Activated CD8-positive, alpha-beta T cell treated with anti-CD3 and anti-CD28 coated beads for 36 hours (primary cell): ENCODE measurements at places on chromosomes 16 and 17.

GRCh38 chr17:44602390-44602789, 45.1 kb downstream of the FZD2 start:
- DNase-seq = no peak

DNA sequence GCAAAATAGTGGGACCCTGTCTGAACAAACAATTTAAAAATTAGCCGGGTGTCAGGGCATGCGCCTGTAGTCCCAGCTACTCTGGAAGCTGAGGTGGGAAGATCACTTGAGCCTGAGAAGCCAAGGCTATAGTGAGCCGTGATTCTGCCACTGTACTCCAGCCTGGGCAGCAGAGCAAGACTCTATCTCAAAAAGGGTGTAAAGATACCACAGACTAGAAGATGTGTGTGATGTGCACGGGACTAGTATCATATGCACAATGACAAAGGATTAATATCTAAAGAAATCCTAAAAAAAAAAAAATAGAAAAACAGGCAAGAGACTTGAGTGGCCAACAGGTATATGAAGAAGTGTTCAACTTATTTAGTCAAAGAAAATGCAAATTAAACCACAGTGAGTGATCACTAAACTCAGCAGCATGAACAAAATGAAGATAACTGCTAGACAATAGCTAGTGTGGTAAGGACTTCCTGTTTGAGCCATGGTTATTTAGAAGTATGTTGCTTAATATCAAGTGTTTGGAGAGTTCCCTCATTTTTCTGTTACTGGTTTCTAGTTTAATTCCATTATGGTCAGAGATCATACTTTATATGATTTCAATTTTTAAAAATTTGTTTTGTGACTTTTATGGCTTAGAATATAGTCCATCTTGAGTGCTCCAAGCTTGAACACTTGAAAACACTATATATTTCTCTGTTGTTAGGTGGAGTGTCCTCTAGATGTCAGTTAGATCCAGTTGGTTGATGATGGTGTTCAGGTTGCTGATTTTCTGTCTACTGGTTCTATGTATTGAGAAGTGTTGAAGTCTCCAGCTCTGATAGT, 14.7 kb upstream of the SLX4 start:
- DNase-seq = no peak

- DNase-seq = no peak
Observed at GRCh38 chr16:55120408-55120807, 189.7 kb downstream of the IRX5 start.

DNA sequence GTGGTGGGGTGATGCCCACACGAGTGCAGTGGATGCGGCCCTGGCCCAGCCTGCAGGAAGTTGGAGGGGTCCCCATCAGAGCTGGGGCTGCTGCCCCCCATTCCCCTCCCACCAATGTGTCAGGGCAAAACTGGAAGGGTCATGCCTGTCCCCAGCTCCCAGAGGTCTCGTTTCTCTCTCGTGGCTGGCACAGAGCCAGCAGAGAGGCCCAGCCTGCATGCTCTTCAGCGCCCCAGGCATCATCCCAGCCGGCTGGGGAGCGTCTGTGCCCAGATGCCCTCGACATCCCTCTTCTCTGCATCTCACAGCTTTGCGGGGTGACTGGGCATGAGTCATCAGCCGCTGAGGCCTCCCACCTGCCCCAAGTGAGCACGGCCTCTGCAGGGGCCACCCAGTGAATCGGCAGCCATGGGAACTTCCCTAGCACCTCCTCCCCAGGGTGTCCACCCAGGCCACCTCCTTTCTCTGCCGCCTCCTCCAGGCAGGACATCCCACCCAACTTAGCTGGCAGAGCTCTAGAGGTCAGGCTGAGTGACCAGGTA, 9.8 kb upstream of the CSNK1D start:
- peak; percentile 82 for DNase-seq

DNA sequence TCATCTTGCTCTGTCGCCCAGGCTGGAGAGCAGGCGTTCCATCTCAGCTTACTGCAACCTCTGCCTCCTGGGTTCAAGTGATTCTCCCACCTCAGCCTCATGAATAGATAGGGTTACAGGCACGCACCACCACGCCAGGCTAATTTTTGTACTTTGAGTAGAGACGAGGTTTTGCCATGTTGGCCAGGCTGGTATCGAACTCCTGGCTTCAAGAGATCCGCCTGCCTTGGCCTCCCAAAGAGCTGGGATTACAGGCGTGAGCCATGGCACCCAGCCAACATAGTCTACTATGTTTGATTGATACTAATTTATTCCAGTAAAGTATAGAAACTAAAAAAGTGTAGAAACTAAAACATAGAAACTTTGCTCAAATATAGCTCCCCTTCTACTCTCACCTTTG, 94.9 kb downstream of the CA4 start:
- DNase-seq = no peak

GRCh38 chr17:7755095-7755890, 37.7 kb downstream of the DNAH2 start:
- no peak for DNase-seq

- DNase-seq = no peak
Observed at GRCh38 chr16:88855176-88855575, 1.6 kb downstream of the GALNS start.

DNA sequence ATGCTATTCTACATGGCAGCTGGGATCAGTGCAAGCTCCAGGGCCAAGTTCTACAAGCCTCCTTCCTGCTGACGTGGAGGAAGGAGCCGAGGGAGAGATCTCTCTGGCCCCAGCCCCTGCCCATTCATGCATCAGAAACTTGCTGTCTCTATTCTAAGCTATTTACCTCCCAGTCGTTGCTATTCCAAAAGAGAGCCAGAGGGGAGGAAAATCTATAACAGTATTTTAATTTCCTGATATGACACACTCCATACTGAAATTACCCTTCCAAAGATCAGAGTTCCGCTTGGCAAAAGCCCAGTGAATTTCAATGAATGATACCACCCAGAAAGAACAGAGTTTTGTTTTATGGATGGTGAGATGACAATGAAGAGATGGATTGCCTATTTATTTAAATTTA, 133.4 kb downstream of the GRIN2A start:
- no peak for DNase-seq

DNA sequence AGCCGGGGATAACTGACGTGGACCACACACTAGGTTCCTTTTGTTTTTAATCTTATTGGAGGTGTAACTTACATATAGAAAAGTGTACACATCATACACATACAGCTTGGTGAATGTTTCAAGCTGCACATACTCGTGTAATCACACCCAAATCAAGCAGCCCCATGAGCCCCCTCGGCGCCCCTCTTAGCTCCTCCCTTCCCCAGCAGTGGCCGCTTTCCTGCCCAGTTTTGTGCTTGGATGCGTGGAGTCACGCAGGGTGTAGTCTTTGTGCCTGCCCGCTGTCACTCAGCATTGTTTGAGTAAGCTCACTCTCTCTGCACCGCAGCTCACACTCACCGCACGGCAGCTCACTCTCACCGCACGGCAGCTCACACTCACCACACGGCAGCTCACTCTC, 151.7 kb upstream of the CHMP6 start:
- DNase-seq = no peak

- DNase-seq = peak; percentile 67
Observed at GRCh38 chr17:27294689-27295630, 1.0 kb downstream of the WSB1 start.

GRCh38 chr16:27762441-27762840, 212.5 kb downstream of the KATNIP start:
- DNase-seq = no peak

DNA sequence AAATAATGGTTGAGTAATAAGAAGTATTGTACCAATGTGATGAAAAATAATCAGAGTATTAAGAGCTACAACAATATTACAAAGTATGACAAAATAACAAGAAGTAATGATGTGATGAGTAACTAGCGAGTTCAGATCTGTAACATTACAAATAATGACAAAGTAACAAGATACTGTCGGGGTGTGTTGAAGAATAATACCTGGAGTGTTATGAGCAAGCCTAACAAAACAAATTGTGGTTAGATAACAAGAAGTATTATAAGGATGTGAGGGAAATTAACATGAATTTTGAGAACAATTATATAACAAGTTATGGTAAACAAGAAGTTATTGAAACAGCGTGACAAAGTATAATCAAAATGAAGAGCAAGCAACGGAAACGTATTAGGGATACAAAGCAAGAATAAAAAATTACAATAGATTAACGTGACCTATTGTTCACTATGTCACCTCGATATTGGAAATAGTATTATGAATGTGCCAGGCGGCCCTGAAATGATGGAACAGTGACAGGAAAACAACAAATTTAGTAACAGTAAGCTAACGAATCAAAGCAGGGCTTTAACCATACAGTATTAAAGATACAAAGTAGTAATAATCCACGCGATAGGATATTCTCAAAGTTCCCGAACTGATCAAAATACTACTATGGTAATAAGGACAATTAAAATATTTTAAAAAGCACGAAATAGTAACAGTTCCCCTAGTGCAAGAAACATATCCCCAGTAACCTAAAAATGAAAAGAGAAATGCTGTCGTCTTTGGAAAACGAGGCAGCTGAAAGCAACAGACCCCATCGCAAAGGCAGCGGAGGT, 1.6 kb downstream of the TBX4 start:
- no peak for DNase-seq

GRCh38 chr17:57957120-57957850, 2.1 kb upstream of the CUEDC1 start:
- no peak for DNase-seq

- no peak for DNase-seq
Observed at GRCh38 chr17:55722742-55723487, at the start of gene TMEM100. TMEM100 (minus strand) TSS chr17:55722864; CDS start chr17:55721070, 1,794 bp downstream.

GRCh38 chr17:80995131-80995530, 3.5 kb downstream of the CHMP6 start:
- no peak for DNase-seq

- DNase-seq = no peak
Observed at GRCh38 chr16:54347961-54348360, 61.4 kb upstream of the IRX3 start.
